ENCODE measurements at places on chromosomes 7 and 10.

- no peak for DNase-seq
Measured at GRCh38 chr10:68955355-68955831, 577 bp upstream of the DDX21 start.

DNA sequence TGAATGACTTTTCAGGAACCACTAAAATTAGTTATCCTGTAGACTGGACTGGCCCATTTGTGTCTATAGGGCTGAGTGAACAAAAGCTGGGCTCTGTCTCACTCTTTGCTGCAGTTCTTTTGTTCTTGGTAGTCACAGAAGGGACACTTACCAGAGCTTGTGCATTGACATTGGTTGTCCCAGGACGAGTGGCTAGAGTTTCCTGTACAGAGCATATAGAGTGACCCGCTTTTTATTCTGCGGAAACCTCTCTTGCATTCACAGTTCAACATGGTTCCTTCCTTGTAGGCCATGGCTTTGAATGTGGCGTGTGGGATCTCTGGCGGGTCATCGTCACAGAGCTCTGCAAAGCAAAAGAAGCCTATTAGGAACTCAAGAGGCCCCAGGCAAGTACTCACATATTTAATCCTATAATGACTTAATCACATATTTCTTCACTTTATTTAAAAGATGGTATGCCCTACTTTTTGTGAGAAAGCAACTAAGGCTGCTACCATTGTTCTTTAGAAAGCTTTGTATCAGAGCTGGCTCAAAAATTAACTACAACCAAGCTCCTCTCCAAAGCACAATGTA is 36.4 kb downstream of the IL2RA start:
- DNase-seq, result no peak

GRCh38 chr10:15200626-15201025 is 32.1 kb upstream of the NMT2 start:
- DNase-seq, result no peak

DNA sequence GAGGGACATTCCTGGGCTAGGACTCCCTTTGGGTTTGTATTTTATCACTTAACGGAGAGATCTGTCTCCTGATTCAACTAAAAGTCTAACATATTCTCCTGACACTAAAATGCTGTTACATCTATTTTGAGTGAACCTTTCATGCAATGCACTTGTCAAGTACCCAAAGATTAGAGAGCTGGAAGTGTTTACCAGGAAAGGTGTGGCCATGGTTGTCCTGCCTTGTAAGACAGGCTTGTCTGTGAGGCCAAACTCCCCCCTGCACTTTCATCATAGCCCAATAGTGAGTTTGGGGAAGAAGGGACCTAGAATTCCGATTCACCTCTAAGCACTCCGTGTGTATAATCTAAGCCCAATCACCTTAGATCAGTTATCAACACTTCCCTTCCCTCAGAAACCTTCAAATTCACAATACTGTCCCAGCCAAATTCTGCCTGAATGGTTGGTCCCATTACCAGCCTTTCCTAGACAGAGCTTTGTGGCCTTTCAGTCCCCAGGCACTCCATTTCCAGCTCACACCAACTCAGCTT is 162.6 kb upstream of the NAMPT start:
- DNase-seq, result no peak

- no peak for DNase-seq
Measured at GRCh38 chr7:128718967-128719642, 20.1 kb upstream of the CALU start.

DNA sequence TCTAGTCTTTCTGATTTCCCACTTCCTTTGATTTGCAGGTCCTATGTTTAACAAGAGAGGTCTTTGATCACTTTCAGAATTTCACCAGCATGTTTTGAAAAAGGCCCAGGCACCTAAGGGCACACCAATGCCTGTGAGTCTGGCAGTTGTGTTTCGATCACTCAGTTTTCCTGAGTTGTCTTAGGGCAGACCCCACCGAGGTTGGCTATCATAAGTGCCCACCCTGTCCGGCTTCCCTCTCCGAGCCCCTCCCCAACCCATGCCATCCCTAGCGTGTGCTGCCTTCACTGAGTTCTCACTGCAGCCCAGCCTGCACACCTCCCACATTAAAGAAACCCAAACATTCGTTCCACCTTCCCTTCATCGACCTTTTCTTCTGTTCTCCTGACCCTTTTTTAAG is 257.9 kb downstream of the GRID1 start:
- no peak for DNase-seq

DNA sequence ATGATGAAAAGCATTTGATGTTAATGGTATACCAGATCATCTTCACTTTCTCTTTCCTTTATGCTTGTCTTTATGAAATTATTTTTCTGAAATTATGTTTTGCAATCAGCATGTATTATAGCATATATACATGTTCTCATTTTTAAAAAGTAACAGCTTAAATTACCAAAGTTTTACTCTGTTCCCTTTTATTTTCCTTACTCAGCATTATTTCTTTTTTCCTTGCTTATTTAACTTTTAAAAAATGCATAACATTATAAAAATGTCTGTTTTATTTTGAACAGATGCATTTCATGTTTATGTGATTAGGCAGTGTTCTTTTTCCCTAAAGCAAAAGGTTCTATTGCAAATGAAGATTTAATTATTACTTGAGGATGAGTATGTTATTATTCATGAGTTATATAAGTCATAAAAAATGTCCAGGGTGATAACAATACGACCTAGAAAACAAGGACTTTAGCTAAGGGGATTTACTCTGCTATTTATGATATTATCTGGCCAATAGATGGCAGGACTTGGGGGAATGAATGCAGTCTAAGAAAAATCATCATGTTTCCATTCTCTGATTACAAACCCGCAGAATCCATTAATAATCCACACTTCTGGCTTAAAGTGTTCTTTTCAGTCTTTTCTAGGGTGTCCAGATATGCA is 38.5 kb downstream of the CABCOCO1 start:
- no peak for DNase-seq

- no peak for DNase-seq
Measured at GRCh38 chr7:94055963-94056362, 51.8 kb upstream of the BET1 start.

- DNase-seq, result no peak
Measured at GRCh38 chr7:91089382-91089963, 174.8 kb upstream of the FZD1 start.

DNA sequence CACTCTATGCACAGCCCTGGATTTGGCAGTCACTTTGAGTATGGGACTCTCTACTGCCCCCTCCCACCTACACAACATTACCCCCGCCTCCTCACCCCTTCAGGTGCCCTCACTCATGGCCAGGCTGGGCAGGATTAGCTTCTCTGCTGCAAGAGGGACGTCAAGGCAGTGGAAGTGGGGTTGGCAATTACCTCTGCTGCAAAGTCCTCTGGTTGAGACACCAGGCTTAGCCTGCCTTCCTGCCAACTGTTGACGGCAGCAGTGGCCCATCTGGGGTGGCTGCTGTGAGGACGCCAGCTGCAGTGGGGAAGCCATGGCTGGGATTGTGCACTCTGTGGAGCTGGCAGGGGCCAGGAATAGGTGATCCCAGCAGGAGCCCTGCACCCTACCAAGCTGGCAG is 26.7 kb downstream of the SVIL start:
- DNase-seq, result no peak

GRCh38 chr10:74738985-74739567 is 87.3 kb upstream of the KAT6B start:
- no peak for DNase-seq

GRCh38 chr7:475425-475728 is 44.3 kb downstream of the PDGFA start:
- peak; percentile 26 for DNase-seq

DNA sequence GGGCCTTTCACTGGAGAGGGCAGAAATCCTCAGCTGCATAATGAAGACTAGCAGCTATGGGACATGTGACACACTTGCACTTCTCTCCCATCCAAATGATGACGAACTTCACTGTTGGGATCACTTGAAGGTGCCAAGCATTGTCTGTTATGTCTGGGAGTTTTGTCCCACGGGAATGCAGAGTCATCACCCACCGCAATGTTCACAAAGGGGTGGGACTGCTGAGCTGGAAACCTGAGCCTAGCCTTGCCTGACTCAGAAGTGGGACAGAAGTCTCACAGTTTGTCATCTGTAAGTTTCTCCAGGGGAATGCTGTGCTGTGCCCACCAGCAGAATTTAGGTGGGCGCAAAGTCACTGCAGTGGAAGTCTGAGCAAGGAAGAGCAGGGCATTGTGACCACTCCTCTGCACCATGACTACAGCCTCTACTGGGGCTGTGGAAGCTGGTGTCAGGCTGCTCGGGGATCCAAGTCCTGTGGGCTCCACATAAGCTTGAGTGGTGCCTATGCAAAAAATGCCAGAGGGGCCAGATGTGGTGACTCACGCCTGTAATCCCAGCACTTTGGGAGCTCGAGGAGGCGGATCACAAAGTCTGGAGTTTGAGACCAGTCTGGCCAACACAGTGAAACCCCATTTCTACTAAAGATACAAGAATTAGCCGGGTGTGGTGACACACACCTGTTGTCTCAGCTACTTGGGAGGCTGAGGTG is 472.0 kb upstream of the CNTNAP2 start:
- DNase-seq, result no peak

DNA sequence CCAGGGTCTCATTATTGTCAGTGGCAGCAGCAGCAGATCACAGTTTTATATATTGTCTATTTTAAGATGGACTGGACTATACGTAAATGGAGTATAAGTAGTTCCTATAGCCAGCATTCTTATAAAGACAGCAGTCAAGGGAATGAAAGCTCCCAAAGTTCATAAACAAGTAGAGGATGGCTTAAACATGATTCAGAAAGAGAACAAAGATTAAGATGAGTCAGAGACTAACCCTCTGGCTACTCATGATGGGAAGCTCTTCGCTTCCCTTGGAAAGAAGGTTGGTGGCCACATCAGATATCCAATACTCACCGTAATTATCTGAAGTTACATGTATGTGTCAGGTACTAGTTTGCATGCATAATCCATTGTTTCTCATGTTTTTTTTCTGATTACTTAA is 277.0 kb downstream of the INHBA start:
- no peak for DNase-seq

- no peak for DNase-seq
Measured at GRCh38 chr7:147639037-147639436, 951.5 kb upstream of the C7orf33 start.

DNA sequence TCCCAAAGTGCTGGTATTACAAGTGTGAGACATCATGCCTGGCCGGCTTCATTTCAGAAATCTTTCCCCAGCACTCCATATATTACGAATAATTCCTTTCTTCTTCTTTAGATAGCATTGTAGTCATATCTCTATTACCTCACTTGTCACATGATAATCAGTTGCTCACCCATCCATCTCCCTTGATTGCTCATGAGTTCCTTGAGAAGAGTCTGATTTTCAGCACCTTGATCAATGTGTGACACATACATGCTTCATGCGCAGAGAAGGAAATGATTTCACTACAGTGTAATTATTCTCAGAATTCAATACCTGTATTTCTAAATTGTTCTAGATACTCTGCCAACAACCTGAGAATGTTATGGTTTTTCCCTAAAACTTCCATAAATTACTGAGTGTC is 26.7 kb upstream of the GGCT start:
- no peak for DNase-seq

DNA sequence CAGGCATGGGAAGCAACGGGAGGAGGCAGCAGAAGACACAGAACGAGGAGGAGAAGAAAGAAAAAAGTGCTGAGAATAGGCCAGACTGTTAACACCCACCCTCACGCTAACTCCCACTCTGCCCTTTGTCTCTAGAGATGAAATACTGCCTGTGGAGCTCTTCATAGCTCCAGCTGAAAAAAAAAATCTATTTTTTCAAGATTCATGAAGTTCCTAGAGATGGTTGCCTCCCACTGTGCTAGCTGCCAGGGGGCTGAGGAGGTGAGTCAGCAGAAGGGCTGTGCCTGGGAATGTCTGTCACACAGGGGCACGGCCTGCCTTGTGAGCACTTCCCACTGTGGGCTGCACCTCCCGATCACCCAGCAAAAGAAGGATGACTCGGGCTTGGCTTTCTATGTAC is 144.5 kb downstream of the RNF216 start:
- DNase-seq, result no peak

DNA sequence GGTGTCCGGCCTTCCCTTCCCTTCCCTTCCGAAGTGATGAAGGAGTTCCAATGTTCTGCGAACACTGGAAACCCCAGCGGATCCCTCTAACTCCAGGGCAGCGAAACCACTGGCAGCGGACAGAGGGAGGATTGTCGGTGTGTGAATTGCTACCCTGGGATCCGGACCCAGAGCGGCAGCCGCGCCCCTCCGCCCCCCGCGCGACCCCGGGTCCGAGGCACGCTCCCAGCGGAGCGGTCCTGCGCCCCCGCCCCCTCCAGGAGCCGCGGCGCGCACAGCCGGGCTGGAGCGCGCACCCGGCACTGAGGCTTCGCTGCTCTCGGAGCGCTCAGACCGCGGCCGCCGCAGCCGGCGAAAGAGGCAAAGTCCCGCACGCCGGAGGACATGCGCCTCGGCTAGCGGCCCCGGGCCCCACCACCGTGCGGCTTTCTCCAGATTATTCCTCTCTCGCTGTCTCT is at the start of gene PTPRZ1:
PTPRZ1 (plus strand) TSS at position 331 of the 458 bp plus-strand sequence. CDS start 339 bp downstream, outside the sequence.
- peak; percentile 41 for DNase-seq

DNA sequence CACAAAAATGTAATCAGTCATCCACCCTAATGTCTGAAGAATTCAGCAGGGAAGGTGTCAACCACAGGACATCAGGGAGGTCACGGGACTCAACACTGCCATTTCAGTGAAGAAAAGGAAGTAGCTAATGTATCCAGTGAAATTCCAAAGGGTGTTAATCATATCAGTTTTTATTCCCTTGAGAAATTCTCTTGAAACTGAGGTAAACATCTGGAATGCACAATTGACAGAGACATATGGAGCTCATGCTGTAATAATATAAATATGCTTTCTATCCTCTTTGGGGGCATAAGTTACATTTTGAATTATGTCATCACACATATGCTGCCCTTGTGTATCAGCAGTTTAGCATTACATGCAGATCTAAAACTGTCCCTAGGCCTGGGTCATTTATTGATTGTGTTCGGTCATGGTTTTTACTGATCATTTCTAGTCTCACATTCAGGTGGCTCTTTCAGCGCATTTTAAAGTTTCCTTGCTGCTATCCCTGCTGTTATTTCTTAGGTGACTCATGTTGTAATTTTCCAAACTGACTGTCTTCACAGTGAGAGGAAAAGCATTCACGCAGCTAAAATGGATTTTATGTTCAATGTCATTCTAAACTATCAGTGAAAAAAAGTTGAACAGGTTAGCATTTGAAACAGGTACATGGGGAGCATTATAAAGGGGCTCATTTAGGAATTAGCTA is 273.9 kb downstream of the TSPAN12 start:
- no peak for DNase-seq

GRCh38 chr7:136957391-136957790 is 88.9 kb downstream of the CHRM2 start:
- DNase-seq, result no peak

- DNase-seq, result peak; percentile 73
Measured at GRCh38 chr7:55572378-55573233, at the start of gene VOPP1. VOPP1 (minus strand) TSS chr7:55572502; CDS start chr7:55572324, 178 bp downstream.

GRCh38 chr7:69588773-69589172 is 9.5 kb upstream of the AUTS2 start:
- no peak for DNase-seq

- DNase-seq, result peak; percentile 71
Measured at GRCh38 chr7:2209146-2209960, 23.4 kb downstream of the MAD1L1 start.

GRCh38 chr7:107924841-107925504 is 34.0 kb downstream of the DLD start:
- DNase-seq, result no peak

- DNase-seq, result no peak
Measured at GRCh38 chr7:9488555-9488954, 1055.1 kb downstream of the NXPH1 start.

All from pancreas (tissue), 10 donors.